Stimulated activated CD8-positive, alpha-beta memory T cell treated with anti-CD3 and anti-CD28 coated beads, Interleukin-4, amount 100 ng/mL, for 1 hour (primary cell): ENCODE measurements at places on chromosomes 3 and 15.
A peak's percentile ranks its signal among the peaks of the same experiment; 100 is the strongest.

DNA sequence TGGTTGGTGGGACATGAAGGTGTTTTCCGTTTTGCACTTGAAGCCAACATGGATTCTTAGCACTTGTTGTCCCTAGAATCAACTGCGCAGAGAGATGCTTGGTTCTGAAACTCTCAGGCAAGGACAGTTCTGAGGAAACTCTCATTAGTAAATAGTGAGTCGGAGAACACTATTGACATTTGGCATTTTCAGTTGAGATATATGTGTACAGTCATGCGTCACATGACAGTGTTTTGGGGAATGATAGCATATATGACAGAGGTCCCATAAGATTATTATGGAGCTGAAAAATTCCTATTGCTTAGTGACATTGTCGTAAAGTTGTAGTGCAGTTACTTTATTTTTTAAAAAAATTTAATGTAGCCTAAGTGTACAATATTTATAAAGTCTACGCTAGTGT lies 5.8 kb downstream of the APBA2 start:
- DNase-seq, result no peak

DNA sequence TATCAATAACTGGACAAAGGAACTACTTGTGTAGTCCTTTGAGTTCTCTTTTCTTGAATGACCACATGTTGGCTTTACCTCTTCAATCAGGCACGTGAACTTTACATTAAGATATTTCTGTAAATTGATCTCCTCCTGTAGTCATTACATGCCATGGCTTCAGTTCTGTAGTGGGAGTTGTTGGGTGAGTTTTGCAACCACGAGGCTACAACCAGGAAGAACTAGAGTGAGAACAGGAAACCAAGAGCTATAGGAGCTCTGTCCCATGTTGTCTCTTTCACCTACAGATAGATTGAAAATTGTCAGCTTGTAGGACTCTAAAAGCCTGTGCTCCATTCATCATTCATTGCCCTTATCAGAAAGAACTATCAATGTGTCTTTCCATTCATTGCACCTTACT lies 2.0 kb downstream of the RSRC1 start:
- no peak for DNase-seq

DNA sequence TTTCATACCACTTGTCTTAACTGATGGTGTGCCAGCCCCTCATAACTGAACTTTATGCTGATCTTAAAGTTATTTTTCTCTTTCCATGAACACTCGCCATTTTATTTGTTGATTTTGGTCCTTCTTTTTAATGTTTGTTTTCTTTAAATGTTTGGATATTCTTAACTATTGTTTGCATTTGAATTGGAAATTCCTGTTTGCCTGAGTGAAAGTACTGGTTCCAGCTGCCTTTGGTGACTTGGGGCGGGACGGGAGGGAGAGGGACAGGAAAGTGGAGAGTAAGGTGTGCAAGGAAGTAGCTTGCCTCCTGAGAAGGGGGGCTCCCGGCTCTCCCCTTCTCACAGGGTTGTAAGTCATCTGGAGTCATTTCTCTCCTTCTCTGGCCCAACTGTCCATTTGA lies 287.1 kb upstream of the PPP2R3A start:
- DNase-seq, result no peak

GRCh38 chr3:22088204-22088603 lies 337.2 kb upstream of the ZNF385D start:
- DNase-seq, result no peak

DNA sequence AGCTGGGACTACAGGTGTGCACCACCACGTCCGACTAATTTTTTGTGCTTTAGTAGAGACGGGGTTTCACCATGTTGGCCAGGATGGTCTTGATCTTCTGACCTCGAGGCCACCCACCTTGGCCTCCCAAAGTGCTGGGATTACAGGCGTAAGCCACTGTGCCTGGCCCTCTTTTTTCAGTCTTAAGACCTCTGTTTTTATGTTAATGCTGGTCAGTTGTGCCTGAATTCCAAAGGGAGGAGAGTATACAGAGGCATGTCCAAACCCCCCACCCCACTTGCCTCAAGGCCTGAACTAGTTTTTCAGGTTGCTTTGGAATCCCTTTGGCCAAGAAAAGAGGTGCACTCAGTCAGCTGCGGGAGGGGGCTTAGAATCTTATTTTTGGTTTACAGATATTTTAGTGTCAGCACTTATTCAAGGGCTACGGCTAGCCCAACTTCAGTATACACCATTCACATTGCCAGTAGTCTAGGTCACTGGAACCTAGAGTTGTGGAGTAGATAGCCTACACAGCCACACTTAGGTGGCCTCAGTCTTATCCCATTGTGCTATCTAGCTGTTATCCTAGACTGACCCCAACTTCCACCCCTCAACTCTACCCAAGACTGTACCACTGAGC lies 128.0 kb upstream of the TPM1 start:
- DNase-seq, result no peak

DNA sequence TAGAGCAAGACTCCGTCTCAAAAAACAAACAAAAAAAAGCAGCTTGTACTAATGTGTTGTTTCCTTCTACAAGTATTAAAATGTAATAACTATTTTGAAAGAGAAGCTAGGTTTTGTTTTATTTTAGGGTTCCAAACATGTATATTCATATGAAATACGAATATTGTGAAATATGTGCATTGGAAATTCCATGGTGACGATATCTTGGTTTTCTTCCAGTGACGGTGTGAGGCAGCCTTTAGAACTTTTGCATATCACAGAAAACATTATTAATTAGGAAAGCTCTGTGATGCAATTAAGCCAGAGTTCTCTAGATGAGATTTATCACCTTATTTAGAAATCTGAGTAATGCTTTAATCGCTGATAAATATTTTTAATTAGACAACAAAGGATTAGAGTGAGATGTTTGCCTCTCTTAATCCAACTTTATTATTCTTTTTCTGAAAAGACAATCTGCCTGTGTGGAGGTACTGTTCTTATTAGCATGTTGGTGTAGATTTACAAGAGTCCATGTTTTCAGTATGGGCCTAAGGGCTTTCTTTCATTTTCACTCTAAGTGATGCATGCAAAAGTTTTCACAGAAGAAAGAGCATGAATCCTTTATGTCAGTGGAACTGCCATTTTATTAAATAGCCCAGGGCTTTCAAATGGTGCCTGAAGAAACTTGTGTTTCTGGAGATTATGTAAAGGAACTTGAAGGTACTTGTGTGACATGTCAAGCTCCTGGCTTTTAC lies 37.7 kb upstream of the SAMMSON start:
- no peak for DNase-seq

- DNase-seq, result peak; percentile 53
Measured at GRCh38 chr15:40857601-40858341, 13.9 kb downstream of the SPINT1 start.

- DNase-seq, result no peak
Measured at GRCh38 chr15:63727542-63727941, 106.2 kb downstream of the HERC1 start.

DNA sequence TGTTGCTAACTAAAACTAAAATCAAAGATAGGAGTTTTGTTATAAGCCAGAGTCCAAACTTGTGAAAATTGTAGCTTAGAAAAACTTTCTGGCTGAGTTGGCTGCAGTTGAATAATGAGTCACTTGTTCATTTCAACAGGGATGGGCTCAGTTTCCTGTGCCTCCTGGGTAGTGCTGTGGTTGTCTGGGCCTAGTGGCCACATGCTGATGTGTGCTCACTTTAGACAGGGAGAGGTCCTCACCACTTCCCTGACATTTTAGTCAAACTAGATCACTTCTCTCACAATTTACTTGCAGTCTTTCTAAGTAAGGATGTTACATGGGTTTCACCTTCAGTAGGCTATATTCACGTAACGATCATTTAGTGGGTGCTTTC lies 6.3 kb upstream of the UBE2Q2 start:
- no peak for DNase-seq

DNA sequence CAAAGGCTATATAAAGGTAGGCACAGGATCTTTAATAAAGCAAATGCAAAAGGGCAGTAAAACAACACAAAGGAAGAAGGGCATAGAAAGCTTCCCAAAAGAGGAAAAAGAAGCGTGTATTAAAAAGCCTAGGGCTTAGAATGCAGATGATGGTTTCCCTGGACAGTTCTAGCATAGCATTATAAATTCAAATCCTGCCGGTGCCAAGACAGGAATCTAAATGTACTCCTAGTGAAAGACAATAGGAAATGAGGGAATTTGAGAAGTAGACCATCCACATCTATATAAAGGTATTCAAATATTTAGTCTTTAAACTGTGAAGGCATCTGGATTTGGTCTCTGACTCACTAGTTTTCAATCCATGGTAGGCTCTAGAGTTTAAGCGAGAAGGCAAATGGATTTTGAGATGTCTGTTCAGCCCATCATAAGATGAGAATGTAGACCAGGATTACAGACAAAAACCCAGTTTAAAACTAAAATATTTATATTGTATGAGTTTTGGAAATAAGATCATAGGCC lies 431.8 kb downstream of the TBL1XR1 start:
- no peak for DNase-seq

DNA sequence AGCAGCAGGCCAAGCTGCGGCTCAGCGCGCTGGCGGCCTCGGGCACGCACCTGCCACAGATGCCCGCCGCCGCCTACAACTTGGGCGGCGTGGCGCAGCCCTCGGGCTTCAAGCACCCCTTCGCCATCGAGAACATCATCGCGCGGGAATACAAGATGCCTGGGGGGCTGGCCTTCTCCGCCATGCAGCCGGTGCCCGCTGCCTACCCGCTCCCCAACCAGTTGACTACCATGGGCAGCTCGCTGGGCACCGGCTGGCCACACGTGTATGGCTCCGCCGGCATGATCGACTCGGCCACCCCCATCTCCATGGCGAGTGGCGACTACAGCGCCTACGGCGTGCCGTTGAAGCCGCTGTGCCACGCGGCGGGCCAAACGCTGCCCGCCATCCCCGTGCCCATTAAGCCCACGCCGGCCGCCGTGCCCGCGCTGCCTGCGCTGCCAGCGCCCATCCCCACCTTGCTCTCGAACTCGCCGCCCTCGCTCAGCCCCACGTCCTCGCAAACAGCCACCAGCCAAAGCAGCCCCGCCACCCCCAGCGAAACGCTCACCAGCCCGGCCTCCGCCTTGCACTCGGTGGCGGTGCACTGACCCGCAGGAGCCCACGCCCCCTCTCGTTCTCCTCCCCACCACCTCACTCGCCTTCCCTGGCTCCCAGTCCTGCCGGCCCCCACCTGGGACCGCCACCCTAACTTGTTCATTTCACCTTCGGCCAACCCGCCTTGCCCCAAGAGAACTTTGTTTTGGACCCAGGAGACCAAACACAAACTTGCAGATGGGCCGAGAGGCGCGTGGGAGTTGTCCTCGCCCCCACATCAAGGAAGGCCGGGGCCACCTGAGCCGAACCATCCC lies 1.5 kb downstream of the FOXB1 start:
- DNase-seq, result no peak

DNA sequence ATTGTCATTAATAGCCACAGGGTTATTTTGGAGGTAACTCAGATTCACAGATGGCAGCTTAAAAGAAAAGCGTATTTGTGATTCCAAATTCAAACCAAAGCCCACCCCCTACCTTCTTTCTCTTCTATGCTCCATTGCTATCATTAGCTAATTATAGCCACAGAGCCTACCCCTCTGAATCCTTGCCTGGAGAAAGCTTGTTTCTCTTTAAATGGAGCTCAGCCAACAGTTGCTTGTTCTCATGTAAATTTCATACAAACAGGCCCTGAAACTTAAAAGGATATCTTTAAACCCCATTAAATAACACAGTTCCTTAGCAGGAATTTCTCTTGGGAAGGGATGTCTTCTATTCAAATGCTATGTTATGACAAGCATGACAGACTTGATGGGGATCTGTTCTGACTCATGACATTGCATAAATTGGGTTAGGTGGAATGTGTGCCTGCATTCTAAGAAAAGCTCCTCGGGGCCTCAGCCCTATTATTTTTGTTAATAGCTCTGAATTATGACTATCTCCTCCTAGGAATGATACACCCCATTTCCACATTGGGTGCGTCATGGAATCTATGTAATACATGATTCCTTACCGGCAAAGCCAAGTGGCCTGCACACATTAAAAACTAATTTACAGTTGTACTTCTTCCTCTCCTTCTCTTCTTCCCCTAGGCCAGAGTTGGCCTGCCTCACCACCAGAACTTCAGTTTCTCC lies 265.8 kb downstream of the TAFA4 start:
- DNase-seq, result no peak

GRCh38 chr3:53153264-53153823 lies 7.7 kb upstream of the PRKCD start:
- DNase-seq, result no peak

DNA sequence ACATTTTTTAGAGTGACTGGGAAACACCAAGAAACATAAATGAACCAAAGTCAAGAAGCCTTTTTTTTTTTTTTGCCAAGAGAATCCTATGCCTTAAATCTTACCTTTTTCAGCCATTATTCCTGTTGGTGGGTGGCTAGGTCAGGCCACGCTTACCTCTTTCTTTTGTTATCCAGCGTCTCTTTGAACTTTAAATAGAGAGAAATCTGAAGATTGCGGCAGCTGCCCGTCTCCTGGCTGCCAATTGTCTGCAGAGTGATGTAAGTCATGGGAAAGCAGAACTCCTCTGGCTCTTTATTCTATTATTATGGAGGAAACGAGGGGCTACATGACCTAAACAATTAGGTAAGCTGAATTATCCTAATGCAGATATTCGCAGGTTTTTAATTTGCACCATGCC lies at the start of gene STRIT1:
Gene STRIT1 (minus strand): TSS at position 168 of the 400 bp plus-strand sequence.
- DNase-seq, result no peak

GRCh38 chr15:39244776-39245175 lies 336.1 kb upstream of the THBS1 start:
- DNase-seq, result no peak

DNA sequence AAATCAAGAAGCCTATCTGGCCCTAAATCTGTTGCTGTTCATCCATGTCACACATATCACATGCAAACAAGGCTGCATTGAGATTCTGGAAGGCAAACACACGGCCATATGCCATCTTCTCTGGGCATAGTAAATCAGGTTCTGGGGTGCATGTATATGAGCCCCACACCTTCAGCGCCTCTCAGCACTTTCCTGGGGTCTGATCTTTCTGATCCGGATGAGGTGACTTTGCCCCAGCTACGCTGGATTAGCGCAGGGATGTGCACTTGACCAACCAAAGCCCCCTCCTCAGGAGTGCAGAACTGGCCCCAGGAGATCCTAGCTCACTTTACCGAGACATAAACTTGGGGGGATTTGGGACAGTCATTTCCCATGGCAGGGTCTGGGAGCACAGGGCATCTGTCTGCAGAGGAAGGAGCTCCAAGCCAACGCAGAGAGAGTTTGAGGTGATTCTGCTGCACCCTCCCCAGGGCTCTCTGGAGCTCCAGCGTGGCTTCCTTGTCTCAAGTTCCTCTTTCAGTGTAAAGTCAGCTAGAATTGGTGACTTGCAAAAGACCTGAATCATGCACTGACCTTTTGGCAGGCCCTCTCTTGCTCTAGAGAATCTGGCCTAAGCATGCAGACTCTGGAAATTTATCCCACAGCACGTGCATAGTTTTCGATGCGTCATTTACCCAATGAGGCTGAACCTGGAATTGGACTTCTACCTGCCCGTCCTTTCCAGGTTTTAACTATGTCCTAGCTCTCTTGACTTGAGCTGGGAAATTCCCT lies 63.5 kb upstream of the KLF13 start:
- DNase-seq, result no peak

GRCh38 chr15:81856634-81857026 lies 189.2 kb downstream of the MEX3B start:
- no peak for DNase-seq

GRCh38 chr3:101676216-101676764 lies 642 bp downstream of the ZBTB11 start:
- DNase-seq, result peak; percentile 88

- DNase-seq, result no peak
Measured at GRCh38 chr3:55226696-55227095, 260.4 kb downstream of the WNT5A start.

- no peak for DNase-seq
Measured at GRCh38 chr3:147406028-147406931, at the start of gene ZIC4. Gene ZIC4 (minus strand): TSS chr3:147406543. CDS start chr3:147402797, 3,746 bp downstream.

- no peak for DNase-seq
Measured at GRCh38 chr3:48034000-48034516, 17.8 kb upstream of the MAP4 start.
